ENCODE measurements at places on chromosomes 13 and 19.

DNA sequence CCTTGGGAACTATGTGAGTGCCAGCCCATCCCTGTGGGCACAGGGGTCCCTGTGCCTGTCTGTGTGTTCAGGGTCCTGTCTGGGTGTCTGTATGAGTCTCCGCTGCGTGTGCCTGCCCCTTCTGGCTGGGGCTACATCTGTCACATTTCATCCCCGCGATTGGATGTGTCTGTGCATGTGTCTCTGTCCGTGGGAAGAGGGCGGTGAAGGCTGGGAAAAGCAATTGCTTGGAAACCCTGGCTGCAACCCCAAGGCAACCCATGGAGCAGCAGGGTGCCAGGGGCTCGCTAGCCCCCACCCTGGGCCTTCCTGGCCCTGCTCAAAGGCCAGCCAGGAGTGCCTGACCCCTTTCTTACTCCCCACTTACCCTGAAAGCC, 1.4 kb downstream of the MAG start:
- DNase-seq = no peak

- DNase-seq = peak; percentile 86
Observed at GRCh38 chr19:45059258-45059965, 16.9 kb downstream of the ZNF296 start.

- no peak for DNase-seq
Observed at GRCh38 chr13:100221166-100221565, 132.3 kb downstream of the PCCA start.

- no peak for DNase-seq
Observed at GRCh38 chr19:18788529-18789421, 2.3 kb downstream of the COMP start.

GRCh38 chr13:39567569-39567968, 35.4 kb downstream of the LHFPL6 start:
- DNase-seq = no peak

DNA sequence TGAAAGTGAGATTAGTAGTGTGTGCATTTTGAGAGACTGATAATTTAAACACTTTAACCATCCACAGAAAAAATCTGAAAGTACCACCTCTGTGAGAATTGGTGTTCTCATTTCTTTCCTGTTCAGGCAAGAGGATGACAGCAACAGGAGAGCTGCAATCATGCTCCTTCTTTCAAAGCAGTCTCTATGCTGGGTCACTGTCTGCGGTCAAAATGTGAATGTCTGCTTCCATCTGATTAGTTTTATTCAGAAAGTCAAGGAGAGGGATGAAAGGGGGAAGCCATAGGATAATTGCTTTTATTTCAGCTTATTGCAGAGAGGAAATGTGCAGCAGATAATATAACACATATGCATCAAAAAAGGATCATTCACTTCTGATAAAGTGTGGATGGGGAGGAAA, 314.0 kb upstream of the GPC6 start:
- no peak for DNase-seq

DNA sequence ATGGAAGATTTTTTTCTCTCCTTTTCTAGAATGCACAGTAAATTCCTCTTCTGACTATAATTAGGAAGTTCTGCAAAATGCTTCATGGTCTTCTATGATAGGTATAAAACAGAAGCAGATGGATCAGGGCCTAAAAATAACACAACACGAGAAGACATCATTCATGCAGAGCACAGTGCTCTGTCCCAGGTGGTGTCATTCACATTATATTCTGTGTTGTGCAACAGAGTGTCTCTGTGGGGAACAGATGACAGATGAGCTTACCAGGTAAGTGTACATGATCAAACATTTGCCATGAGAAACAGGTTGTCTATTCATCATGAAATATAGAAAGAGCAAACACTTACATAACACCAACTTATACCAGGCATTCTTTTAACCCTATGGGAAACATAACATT, 288.3 kb downstream of the KCTD12 start:
- DNase-seq = no peak

DNA sequence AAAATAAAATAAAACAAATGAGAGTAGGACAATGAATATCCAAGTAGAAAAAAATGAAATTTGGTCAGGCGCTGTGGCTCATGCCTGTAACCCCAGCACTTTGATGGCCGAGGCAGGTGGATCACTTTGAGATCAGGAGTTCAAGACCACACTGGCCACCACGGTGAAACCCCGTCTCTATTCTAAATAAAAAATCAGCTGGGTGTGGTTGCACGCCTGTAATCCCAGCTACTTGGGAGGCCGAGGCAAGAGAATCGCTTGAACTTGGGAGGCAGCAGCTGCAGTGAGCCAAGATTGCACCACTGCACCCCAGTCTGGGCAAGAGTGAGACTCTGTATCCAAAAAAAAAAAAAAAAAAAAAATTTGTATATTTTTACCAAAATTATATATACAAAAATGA, 18.2 kb upstream of the ZMYM5 start:
- no peak for DNase-seq

- no peak for DNase-seq
Observed at GRCh38 chr19:11570039-11570462, 7.4 kb downstream of the ACP5 start.

DNA sequence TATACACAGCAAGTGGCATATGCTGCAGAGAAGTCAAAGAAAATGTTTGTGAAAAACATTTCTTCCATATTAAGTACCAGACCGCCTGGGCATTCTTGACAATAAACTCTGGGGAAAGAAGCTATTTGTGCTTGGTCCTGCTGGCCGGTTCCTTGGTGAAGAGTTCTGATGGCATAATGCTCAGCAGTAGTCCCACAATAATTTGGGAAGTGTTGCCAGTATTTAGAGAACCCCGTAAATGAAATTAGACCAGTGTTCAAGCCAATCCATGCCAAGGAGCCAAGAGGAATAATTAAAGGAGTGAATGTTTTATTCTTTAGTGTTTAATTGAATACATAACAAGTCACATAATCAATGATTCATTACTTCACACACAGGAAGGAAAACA, 6.3 kb downstream of the KCTD12 start:
- DNase-seq = no peak

GRCh38 chr19:10961073-10961860, 437 bp downstream of the SMARCA4 start:
- peak; percentile 9 for DNase-seq

DNA sequence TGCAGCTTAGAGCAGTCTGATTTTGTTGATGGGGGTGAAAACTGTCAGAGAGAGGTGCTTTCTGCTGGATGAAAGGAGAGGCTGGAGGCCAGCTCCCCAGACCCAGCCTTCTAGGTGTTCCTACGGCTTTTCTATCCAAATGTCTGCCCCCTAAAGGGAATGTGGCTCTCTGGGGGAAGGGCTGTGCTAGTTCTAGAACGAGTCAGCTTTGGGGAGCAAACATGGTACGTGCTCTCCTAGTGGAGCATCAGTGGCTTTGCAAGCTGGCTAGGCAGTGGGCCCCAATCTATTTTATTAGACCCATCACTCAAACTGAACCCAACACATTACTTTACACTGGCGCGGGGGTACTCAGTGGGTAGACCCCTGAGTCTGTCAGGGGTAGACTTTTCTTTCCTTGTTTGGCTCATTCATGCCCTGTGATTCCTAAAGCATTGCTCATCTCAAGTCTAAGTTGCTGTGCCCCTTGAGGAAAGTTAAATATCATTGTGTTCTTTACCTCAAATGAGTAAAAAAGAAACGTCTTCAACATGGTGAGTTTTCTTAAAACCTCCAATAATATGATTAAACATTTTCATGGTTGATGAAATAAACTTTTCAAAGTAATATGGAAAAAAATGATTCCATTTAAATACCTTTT, 254.9 kb downstream of the DLEU7 start:
- no peak for DNase-seq
